ENCODE measurements at places on chromosomes 2 and 18. TPM values are rescaled to one million over a fixed set of nuclear protein-coding genes. Genes with fewer than 3 reads are reported as not detected.

DNA sequence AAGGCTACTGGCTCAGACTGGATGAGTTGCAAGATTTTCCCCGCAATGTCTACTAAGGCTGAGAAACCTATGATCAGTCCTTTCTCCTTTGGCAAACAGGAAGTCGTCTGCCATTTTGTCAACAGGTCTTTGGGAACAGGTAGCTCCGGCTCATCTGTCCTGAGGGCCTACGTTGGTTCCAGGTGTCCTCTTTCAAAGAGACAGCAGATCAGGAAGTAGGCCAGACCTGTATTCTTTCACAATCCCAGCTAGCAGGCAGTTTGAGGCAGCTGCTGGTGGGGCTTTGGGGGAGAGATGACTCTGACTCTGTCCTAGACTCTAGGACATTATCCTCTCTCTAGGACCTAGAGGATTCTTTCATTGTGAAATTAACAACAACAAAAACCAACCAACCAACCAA, 98.6 kb downstream of the ACTR2 start:
- no peak for DNase-seq

GRCh38 chr2:86256982-86257381, 57.7 kb downstream of the MRPL35 start:
- DNase-seq = no peak

DNA sequence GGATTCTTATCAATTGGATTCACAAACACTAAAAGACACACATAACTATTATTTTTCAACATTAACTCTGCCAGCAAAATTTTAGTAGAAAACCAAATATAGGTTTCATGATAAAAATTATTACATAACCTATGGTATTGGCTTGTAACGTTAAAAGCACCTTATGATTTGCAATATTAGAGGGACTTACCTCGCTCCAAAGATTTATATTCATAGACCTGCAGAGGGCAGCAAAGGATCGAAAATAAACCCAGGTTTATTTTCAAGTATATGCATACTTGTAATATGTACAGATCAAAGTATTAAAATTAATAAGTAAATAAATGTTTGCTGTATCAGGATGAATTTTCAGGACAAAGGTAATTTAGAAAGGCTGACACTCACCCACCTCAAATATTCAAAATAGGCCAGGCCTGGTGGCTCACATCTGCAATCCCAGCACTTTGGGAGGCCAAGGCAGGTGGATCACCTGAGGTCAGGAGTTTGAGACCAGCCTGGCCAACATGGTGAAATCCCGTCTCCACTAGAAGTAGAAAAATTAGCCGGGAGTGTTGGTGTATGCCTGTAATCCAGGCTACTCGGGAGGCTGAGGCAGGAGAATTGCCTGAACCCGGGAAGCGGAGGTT, 45.3 kb downstream of the LRPPRC start:
- DNase-seq = peak; percentile 20

PLEKHB2 gene
- 113 TPM for total RNA-seq

DNA sequence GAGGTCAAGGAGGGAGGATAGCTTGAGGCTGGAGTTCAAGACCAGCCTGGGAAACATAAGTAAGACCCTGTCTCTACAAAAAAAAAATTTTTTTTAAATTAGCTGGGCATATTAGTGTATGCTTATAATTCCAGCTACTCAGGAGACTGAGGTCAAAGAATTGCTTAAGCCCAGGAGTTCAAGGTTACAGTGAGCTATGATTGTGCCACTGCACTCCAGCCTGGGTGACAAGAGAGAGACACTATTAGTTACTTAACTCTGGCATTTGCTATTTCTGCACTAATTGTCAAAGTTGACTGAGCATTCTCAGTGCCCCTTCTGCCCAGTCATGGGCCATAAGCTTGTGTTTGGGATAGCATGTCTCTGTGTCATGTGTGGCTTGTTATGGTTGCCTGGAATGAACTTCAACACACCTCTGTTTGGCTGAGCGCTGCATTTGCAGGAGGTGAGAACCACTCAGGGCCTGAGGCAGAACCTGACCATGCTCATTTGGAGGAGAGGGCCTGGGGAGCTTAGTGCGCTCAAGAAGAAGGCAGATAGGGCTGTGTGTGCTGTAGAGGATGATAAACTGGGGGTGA, 77.7 kb downstream of the SH3RF3 start:
- DNase-seq = no peak

CHRNA1 gene
- not detected for total RNA-seq

CD226 gene
- total RNA-seq = 0.85 TPM

GRCh38 chr2:232245111-232245510, 133.4 kb upstream of the ALPP start:
- no peak for DNase-seq

SH3RF3 gene
- total RNA-seq = 0.29 TPM

- DNase-seq = no peak
Observed at GRCh38 chr2:108316461-108317258, 28.0 kb downstream of the SULT1C2 start.

GRCh38 chr2:68915393-68915792, 37.3 kb downstream of the GKN2 start:
- no peak for DNase-seq

All from Calu3 (cell line).